Bone marrow (tissue), 2 donors: ENCODE measurements at places on chromosomes 1 and 21.

- DNase-seq: no peak
Observed at GRCh38 chr1:169588785-169589485, 2.7 kb upstream of the F5 start.

- DNase-seq: no peak
Observed at GRCh38 chr1:238487931-238488330, 597.2 kb upstream of the ZP4 start.

GRCh38 chr1:71950579-71950978, 331.8 kb downstream of the NEGR1 start:
- DNase-seq: no peak

DNA sequence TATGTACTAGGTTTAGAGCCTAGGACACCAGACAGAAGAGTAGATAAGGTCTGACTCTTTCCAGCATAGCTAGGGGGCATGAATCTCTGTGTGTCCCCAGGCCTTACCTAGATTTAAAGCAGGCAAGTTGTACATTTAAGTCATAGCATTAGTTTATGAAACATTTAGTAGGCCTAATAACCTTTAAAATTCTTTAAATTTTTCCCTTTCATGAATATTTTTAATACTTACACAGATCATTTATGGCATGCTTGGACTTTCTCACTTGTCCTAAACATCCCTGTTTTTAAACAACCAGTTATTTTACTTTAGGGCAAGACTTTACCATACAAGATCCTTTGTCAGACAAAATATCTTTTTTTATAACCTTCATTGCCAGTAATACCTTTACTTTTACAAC, 258.4 kb upstream of the ZRANB2 start:
- DNase-seq: no peak

DNA sequence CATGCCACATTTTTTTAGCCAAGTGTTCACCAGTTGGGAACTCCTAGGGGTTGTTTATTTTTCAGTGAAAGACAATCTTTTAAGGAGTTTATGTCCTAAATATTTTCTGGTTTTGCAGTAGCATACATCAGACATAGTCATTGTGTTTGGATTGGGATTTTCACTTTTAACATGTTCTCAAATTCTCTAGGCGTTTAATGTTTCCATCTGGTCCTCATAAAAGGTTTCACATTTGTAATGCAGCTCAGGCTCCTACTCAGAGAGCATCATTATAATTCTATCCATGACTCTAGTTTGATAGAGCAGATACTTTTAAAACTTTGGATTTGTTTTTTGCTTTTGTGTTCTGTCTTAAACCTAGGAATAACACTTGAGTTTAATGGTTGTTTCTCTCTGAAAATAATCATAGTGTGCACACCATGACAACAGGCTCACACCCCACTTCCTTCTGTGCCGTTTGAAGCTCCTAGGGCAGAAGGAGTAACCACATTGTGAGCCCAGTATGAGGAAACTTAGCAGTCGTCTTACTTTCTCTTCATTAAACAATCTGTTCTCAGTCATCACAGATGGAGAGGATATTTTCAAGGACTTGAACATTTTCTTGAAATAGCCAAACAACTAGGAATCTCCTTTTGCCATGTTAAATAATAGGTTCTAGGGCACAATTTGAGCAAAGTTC, 219.6 kb downstream of the PDE4B start:
- no peak for DNase-seq

DNA sequence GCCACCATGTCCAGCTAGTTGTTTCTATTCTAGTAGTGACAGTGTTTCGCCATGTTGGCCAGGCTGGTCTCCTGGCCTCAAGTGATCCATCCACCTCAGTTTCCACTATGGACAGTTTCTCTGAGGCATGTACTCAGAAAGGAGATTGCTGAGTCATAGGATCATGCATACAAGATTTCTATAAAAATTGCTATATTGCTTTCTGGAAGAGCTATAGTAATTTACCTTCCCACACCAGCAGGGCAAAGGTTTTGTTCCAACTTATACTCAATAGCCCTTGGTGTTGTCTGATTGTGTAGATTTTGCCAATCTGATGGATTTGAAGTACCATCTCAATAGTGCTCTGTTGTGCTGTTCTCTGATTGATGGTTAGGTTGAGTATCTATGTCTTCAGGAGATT, 15.6 kb upstream of the ATP1A1 start:
- DNase-seq: no peak

GRCh38 chr1:220527279-220527907, 543 bp upstream of the MARK1 start:
- DNase-seq: no peak

- DNase-seq: no peak
Observed at GRCh38 chr1:207084701-207085180, 3.9 kb upstream of the C4BPB start.

- DNase-seq: no peak
Observed at GRCh38 chr1:113998361-113998760, 19.1 kb downstream of the OLFML3 start.

- DNase-seq: no peak
Observed at GRCh38 chr1:50275566-50275965, 147.7 kb downstream of the DMRTA2 start.

- DNase-seq: no peak
Observed at GRCh38 chr1:1320666-1321448, 3.6 kb downstream of the INTS11 start.

DNA sequence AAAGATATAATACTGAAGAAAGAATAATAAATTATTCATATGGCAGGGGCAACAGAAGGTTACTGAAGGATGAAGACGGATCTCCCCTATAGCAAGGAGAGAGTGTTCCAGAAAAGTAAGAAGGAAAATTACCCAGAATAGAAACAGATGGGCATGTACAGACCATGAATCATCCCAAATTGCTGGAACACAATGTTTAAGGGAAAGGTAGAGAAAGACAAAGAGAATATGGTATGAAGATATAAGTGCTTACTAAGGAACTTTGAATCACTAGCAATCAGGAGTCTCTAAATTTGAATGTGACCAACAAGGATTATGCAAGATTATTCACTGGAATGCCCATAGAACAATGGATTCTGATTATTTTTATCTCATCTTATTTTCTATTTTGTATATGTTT, 375.4 kb downstream of the COL11A1 start:
- DNase-seq: no peak

DNA sequence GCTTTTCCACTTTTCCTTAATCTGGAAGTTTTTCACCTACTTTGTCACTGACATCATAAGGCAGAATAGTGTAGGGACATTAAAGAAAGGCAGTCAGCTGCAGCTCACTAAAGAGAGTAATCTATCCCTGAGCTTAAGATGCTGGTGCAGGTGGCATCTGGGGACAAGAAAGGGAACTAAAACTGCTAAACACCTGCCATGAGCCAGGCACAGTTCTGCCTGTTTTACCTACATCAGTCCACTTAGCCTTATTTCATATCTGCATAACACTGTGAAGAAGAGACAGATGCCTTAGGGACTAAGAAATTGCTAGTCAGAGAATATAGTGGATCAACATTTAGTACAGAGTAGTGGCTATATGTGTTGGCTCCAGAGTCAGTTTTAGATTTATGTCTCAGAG, 88.1 kb downstream of the GPATCH2 start:
- no peak for DNase-seq

DNA sequence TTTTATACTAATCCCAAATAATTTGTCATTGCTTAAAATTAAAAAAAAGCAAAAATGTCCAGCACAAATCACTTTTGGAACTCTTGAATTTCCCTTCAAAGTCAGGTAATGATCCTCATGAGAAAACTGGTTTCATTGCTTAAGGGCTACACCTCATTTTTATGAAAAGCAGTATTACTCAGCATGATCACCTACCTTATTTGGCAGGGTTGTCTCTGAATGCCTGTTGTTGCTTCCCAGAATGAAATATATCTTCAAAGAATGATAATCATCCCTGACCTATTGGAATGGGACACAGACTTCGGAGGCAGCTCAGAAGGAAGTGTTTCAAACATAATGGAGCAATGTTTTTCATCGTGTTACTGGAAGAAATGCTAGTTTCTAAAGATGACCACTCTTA, 29.7 kb downstream of the C1orf21 start:
- DNase-seq: no peak

DNA sequence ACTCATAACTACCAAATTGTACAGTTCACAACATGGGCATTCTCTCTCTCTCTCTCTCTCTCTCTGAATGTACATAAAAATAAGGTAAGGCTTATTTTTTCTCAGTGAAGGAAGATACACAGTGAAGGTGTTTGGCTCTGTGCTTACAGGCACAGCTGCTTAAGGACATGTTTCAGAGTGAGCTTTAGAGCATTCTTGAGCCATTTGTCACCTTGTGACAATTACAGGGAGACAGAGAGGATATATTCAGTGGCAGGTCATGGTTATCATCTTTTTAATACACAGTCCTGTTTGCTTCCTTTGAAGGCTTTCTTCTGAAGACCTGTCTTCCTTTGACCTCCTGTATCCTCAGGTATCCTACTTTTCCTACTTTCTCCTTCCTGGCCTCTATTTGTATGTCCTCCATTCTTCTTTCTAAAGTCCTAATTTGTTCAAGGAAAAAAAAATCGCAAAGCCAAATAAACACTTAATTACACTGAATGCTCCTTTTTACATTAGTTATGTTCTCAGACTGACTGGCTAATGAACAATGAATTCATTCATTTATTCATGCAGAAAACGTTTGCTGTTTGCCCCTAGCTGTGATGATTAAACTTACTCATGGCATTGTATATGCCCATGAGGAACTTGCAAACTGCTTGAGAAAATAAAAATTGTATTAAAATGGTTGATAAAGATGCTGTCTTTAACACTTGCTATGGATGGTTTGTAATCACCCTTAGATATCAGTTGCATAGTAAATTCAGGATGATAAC, 33.4 kb downstream of the HSD17B7 start:
- DNase-seq: no peak

GRCh38 chr1:88610687-88611086, 73.4 kb upstream of the PKN2 start:
- no peak for DNase-seq

DNA sequence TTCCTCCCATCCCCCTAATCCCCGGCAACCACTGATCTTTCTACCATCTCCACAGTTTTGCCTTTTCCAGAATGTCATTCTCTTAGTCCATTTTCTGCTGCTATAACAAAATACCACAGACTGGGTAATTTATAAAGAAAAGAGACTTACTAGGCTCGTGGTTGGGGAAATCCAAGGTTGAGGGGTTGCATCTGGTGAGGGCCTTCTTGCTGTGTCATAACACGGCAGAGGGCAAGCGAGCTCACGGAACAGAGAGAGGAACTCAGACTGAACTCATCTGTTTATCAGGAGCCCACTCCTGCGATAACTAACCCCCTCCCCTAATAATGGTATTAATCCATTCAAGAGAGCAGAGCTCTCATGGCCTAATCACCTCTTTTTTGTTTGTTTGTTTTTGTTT, 52.0 kb downstream of the RUNX3 start:
- no peak for DNase-seq

DNA sequence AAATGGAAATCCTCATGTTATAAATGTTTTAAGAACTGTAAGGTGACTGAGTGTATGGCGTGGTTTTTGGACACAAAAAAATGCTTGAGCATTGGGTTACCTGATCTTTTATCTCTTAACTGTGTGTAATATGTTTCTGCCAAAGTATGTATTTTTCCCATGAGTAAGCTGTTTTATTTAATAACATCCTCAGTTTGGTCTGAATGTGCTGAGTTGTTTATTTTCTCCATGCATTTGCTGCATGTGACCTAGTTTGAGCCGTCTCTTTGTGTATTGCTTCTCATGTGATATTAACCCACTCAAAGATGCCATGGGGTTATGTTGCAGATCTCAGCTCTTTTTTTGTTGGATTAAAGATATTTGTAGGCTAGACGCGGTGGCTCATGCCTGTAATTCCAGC, 6.1 kb upstream of the LYPLA2 start:
- DNase-seq: no peak

GRCh38 chr1:23548704-23549143, 10.6 kb downstream of the ID3 start:
- DNase-seq: no peak

- DNase-seq: no peak
Observed at GRCh38 chr1:7886405-7886745, 33.5 kb upstream of the UTS2 start.

DNA sequence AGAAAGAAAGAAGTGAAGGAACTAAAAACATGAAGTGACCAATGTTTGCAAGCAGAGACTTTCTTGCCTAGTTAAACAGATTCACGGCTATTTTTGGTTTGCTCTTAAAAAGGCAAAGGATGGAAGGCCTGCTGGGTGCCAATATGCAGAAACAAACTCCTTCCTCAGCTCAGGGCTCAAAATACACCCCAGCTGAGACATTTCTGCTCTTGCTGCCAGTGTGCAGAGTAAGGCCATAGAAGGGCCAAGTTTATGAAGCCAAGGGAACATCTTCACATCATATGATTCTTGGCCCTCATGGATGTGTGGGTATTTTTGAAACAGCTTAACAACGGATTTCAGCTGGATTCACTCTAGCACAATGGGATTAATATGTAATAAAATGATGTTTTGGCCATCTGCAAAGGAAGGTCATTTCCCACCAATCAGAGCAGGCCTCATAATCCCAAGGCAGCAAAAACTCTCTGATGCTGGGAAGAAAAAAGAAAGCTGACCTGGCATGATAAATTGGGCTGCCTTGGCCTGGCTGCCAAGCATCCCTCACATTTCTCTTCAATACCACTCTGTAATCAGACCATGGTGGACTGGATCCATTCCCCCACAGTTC, 70.7 kb downstream of the CAPZB start:
- DNase-seq: no peak

- DNase-seq: no peak
Observed at GRCh38 chr1:29669158-29669871, 433.0 kb downstream of the PTPRU start.

- DNase-seq: no peak
Observed at GRCh38 chr1:243253211-243253925, 1.7 kb downstream of the CEP170 start.

DNA sequence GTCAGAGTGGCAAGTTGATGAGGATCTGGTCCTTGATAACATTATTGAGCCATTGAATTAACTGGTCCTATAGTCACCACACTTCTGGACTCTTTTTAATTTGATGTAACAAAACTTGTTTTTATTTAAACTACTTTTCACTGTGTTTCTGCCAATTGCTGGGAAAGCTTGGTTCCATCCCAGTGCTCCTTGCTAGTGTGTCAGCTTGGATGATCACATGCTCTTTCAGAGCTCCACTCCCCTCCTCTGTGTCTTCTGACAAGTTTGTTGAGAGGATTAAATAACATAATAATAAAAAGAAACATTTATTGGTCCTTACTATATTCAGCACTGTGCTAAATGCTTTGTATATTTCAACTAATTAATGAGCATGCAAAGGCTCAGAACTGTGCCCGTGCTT, 448.5 kb upstream of the B3GALT2 start:
- DNase-seq: no peak

GRCh38 chr1:192802406-192802805, 6.4 kb upstream of the RGS2 start:
- no peak for DNase-seq

GRCh38 chr1:233097546-233097945, 147.1 kb downstream of the NTPCR start:
- DNase-seq: no peak

DNA sequence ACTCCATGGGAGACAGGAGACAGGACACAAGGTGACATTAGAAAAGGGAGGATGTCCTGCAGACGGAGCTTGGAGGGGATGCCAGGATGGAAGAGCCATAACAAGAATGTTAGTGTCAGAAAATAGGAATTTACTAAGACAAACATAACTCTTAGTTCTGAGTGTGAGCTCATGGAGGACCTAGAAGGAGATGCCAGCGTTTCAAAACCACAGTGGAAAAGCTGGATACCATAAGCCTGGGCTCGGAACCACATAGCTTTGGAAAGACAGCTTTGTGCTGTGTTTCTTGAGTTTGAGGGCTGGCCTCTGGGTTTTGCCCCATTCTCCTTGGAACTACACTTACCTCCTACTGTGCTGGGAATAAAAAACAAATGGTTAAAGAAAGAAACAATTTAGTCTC, 128.4 kb downstream of the S1PR1 start:
- no peak for DNase-seq
